ENCODE measurements at places on chromosomes 7 and 10.
A peak's percentile ranks its signal among the peaks of the same experiment; 100 is the strongest.

DNA sequence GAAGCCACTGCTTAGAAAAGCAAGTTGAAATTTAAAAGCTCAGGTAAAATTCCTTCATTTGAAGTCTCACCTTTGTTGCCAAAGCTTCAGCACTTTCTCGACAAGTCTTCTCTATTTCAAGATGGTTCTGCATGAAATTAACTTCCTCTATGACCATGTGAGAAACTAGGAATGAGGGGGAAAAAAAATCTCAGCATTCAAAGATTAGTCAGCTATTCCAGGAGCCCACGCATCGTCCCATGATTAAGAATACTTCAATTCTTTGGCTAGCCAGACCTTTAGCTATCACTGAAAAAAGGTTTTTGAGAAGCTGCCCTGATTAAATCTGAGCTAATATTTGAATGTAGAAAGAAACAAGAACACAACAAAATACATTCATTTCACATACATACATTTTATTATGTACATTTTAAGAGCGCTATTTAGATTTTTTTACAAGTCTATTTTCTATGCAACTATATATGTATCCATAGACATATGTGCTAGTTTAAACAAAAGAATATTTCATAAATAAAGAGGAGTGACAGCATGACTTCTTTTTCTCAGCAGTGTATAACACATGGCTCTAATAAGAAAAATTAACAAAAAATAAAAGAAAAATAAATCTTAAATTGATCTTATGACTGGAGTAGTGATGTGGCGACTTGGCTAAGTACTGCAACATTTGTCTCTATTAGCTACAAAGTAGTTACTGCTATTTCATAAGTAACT, 44.8 kb downstream of the SHTN1 start:
- DNase-seq: no peak

DNA sequence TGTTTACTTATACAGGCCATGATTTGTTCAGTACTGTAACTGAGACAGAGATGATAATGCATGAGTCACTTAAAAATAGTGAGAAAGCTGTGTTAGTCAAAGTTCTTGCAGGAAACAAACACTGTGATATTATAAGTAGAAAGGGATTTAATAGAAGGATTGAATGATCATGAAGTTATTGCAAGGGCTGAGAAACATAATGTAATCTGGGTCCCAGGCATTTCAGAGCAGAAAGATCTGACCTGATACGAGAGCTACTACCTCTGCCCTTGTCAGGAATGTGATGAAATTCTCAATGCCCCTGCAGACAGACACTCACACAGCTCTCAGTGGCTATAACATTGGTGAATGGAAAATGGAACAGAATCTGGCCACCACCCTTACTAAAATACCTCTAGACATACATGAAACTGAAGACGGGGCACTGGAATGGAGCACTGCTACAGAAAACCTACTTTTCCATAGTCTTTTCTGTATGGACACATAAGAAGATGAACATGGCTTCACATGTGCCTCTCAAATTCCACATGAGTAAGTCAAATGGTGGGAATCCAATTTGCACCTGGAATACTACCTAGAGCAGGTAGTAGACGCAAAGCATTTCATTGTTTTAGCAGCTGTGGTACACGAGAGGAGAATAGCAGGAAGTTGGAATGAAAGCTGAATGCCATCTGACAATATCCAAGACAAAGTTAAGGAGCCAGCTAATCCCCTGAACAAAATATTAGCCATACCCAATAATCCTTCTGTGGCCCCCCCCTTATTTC, 19.1 kb upstream of the VWDE start:
- DNase-seq: no peak

GRCh38 chr10:28910956-28911355, 233.6 kb downstream of the BAMBI start:
- no peak for DNase-seq

DNA sequence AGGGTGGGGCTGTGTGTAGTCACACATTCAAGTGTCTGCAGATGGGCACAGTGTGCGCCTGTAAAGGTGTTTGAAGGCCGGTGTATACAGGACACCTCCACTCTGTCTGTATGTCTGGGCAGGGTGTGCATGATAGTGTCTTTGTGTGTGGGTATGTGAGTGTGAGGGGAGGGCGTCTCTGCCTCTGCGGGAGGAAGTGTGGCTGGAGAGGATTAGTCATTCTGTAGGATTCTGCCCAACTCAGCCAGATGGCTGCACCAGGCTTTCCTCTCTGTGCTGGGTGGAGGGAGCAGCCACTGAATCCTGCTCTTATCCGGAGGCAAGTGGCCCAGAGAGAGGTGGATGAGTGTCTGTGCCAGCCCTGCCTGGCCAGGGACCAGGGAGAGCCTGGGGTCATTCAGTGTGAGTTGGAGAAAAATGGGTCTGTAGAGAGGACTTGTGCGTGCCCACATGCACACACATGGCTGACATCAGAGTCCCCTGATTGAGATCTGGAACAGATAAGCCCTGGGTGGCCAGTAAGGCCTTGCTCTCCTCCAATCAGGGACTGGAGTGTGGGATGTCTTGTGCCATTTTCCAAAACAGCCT, 1.7 kb downstream of the SFXN3 start:
- DNase-seq: no peak

- DNase-seq: no peak
These were observed 99.1 kb downstream of the SND1 start for GRCh38 chr7:127751062-127751461.

GRCh38 chr10:5585517-5586206, 60.9 kb downstream of the CALML3 start:
- DNase-seq: no peak

DNA sequence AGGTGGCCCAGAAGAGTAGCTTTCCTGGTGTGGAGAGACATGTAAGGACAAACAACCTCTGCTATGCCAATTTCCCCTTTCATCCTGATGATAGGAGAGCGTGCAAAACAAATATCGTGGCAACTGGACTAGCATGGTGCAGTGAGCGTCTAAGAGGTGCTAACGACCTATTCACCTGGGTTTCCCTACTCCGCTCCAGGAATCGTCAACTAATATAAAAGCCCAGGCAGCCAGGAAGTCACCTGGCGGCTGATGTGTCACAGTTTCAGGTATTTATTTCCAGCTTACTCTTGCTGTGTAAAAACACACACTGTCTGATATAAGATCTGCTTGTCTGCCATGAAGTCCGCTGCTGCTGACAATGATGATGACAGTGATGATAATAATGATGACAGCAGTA, 56.5 kb upstream of the EFCAB10 start:
- no peak for DNase-seq

DNA sequence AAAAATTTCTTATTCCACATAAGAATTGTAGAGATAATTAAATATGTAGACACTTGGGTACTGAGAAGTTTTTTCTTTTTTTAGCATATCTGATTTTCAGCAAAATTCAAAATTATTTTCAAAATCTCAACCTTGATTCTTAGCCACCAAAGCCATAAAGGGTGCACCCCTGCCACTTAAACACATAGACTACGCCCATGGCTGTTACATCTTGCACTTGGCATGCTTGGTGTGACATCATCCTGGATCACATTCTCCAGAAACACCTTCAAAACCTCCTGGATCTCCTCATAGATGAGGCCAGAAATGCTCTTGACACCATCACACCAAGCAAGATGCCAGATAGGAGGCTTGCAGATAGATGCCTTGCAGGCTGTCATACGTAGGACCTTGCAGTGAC, 89.1 kb upstream of the KLF14 start:
- DNase-seq: no peak

- no peak for DNase-seq
These were observed 86.7 kb downstream of the RGS10 start for GRCh38 chr10:119455609-119456434.

DNA sequence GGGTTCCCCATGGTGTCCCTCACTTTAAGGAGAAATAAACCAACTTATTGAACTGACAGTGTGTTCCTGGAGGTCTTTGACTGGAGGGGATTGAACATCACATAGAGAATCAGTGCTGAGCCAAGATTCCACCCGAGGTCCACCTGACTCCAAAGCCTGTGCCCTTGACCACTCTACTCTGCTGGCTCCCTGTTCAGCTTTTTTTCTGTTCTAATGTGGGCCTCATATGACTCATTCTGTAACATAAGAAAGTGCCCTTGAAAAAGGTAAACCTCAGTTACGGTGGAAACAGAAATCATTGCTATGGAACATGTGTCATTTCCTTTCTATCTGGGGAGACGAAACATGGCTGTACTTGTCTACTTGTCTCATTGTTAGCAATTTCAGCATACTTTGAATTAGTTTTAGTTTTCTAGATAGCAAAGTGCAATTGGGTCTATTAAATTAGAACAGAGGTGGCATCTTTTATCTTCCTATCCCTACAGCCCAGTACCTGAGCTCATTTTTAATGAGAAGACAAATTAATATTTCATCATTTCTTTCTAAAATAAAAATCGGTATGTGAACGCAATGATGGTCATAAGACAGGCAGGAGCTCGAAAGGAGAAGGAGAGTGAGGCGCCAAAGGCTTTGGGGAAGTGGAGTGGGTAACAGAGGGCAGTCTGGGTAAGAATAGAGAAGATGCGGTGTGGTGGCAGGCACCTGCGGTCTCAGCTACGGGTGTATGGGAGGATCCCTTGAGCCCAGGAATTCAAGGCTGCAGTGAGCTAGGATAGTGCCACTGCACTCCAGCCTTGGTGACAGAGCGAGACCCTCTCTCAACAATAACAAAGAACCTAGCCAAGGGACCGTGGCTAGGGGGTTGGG, 1.5 kb downstream of the GSDME start:
- no peak for DNase-seq

GRCh38 chr7:137080516-137081203, 212.2 kb downstream of the CHRM2 start:
- DNase-seq: no peak

- DNase-seq: peak; percentile 81
These were observed 1.6 kb downstream of the ADCK2 start for GRCh38 chr7:140674356-140674800.

DNA sequence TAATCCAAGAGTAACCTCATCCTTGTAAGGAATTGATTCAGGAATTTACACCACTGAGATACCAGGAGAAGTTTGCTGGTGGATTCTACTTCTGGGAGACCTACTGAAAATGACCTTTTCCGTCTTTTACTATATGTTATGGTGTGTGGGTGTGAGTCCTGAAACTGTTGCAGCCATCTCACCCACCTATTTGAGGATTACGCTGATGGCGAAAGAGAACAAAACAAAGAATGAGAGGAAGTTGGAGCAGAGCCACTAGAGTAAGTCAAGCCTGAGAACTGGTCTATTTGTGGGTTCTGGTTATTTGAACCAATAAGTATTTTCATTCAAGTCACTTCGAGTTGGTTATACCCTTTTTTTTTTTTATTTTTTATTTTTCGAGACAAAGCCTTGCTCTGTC, 12.7 kb upstream of the ABCC2 start:
- no peak for DNase-seq

DNA sequence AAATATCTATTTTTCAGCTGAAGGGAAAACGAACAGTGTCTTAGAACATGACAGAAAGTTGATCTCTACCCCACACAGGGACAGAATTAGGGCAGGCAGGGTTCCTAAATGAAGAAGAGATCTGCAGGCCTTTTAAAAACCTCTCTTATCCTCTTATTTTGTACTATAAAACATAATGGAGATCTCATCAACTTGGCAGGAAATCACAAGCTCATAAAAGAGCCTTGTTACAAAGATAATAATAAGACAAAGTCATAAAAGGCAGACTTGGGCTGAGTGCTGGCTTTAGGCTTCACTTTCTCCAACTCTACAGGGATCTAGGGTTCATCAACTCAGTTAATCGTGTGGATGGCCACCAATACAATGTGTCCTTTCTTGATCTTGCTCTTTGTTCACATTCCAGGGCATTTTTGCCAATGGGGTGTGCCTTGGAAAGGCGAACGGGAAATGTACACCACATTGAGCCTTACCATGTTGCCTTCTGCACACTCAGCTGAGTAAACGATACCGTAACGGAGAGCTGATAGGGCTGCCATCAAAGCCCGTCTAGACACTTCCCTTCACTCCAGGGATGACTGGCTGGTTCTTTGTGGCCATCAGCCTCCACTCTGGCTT, 7.1 kb upstream of the TEX36 start:
- DNase-seq: no peak

DNA sequence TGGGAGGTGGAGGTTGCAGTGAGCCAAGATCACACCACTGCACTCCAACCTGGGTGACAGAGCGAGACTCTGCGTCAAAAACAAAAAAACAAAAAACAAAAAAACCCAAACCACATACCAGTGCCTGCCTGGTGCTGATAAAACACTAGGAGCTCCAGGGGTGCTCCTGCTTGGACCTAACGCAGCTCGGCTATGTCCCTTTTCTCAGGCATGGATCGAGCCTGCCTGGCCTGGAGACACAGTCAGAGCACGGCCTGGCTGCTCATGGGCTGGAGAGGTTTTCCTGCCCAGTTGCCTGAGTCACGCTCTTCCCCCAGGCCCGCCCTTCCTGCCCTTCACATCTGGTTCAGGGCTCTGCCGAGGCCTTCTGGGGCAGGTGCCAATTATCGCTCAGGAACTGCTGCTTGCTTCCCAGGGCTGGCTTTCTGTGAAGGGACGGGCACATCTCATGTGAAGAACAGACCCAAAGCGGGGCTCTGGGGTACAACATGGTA, 12.6 kb upstream of the NPFFR1 start:
- DNase-seq: no peak

- no peak for DNase-seq
These were observed 88.7 kb downstream of the SAMD9 start for GRCh38 chr7:93029056-93029455.

DNA sequence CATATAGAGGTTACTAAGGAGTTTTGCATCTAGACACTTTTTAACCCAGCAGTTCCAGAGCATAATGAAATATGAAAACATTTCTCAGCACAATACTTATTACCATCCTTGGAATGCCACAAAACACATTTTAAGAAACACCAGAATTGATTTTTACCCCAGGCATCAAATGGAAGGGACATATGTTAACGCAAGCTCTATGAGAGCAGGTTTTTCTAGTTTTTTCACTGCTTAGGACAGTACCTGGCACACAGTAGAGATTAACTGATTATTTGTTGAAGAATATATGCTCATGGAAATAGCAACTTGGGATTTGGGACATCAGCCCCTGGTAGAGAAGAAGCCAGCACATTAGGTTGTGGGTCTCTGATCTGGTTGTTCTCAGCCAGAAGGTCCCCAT, 67.0 kb upstream of the ARID5B start:
- no peak for DNase-seq

DNA sequence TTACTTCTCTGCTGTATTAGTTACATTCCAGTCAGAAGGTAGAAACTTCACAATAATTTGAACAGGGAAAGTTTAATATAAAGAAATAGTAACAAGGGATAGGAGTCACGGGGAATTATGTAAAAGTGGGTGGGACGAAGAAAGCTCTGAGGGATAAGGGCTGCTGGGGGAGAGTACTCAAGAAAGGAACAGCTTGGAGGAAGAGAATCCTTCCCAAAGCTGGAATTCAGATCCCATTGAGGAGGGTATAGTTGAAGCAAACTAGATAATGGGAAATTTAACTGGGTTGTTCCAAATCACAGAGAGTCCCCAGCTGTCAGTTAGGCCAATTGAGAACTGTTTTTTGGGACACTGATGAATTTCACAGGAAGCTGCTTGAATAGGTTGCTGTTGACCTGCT, 53.2 kb upstream of the MACC1 start:
- DNase-seq: no peak
